Activated CD8-positive, alpha-beta T cell treated with anti-CD3 and anti-CD28 coated beads for 36 hours (primary cell): ENCODE measurements at places on chromosomes 5 and 9.

DNA sequence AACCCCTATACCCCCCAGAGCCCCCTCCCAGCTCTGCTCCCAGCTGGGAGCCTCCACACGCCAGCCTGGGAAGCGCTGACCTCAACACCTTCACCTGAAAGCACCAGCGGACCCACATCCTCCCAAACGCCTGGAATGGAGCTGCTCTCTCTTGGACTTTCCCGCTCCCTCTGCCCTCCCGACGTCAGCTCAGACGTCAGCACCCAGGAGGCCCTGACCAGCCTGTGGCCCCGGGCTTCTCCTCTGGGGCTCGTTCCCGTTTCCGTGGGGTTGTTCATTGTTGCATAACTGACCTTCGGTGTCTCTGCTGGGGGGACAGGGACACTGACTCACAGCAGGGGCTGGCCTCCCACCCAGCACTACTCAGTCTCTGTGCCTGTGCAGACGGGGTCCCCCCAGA is 35.0 kb upstream of the SLC6A3 start:
- DNase-seq = no peak

DNA sequence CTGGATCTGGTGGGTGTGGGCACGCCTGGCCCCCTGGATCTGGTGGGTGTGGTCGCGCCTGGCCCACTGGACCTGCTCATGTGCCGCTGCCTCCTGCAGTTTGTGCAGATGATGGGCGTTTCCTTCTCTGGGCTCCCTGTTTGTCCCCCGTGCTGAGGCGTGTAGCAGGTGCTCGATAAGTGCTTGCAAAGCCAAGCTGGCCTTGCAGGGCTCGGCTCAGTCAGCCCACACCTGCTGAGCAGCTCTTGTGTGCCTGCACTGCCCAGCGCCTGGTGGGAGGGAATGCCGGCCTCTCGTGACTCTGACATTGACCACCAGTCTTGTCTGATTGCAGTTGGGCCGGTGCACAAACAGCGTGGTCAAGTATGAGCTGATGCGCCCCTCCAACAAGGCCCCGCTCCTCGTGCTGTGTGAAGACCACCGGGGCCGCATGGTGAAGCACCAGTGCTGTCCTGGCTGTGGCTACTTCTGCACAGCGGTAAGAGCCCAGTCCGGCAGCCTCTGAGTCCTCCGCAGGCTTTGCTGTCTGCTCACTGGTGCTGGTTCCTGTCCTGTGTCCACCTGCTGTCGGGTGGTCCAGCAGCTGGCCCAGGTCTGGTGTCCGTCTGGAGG is 102.7 kb upstream of the CACNA1B start:
- no peak for DNase-seq

DNA sequence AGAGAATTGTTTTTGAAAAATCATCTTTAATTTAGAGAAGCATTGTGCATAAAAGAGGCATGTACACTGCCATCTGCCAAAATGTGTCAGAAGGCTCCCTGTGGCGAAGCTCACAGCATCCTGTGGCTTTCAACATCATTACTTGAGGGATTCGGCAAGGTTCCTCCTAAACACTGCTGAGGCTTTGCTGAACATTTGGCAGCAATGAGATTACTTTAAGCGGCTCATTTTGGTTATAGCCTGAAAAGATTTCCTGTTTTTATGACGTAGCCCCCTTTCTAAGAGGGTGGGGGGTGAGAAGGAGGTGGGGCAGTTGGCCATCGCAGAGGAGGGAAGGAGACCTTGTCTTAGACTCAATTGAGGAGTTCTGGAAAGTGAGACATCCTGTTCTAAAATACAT is 469.4 kb downstream of the RASEF start:
- no peak for DNase-seq

GRCh38 chr9:69865986-69866385 is 45.4 kb downstream of the CFAP95 start:
- DNase-seq = no peak

GRCh38 chr5:55603922-55604321 is 69.2 kb upstream of the PLPP1 start:
- DNase-seq = no peak

GRCh38 chr9:76023715-76024195 is 133.3 kb downstream of the PCSK5 start:
- DNase-seq = peak; percentile 68

DNA sequence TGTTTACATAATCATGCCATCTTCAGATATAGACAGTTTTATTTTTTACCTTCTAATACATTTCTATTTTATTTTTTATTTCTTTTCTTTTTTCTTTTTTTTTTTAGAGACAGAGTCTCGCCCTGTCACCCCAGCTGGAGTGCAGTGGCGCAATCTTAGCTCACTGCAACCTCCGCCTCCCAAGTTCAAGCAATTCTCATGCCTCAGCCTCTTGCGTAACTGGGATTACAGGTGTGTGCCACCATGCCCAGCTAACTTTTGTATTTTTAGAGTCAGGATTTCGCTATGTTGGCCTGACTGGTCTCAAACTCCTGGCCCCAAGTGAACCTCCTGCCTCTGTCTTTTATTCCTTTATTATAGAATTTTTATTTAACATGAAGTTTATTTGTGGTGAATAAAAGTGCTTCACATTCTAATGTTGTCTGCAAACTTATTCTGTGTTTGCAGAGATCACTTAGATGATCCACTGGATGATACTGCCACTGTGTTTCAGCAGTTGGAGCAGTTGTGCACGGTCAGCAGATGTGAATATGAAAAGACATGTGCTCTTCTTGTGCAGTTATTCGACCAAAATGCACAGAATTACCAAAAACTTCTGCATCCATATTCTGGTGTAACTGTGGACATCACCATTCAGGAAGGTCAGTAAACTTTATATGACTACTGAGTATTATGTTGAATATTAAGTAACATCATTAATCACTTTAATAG is 62.2 kb downstream of the RANBP17 start:
- no peak for DNase-seq

DNA sequence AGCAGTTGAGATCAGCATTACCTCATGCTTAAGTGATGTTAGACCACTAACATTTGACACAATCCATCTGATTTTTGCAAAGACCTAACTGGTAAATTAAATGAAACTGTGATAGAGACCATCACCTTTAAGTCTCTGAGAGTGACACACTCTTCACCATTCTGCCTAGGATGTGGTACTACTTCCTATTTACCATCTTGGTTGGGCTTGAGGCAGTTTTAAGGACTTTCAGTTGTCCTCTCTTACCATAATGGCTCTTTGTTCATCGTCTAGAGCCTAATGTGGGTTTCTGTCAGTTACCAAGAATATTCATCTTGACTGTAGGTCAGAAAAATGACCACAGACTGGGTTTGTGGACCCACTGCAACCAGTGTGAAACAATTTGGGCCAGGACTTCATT is 158.1 kb downstream of the CETN3 start:
- DNase-seq = no peak

GRCh38 chr5:68266457-68266856 is 50.9 kb downstream of the PIK3R1 start:
- no peak for DNase-seq

DNA sequence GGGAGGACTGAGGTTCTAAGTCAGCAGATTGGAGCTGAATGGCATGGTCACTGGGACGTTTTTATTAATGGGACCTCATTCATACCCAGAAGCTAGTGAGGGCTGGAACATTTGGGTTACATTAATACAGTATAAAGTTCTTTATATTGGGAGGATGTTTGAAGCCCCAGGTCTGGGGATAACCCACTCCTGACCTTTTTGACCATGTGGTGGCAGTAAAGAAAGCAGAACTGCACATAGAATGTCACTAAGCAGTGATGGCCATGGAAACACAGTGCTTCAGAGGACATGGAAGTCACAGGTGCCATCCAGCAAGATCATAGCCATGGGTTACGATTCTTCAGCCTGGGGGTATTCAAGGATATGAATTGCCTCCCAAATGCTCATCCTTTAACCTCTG is 176.0 kb downstream of the ATP10B start:
- DNase-seq = no peak

GRCh38 chr5:1497795-1498622 is 25.8 kb downstream of the LPCAT1 start:
- no peak for DNase-seq

- DNase-seq = no peak
These were observed 39.1 kb downstream of the COL23A1 start for GRCh38 chr5:178551059-178551458.

GRCh38 chr9:38419181-38419580 is 5.1 kb downstream of the IGFBPL1 start:
- DNase-seq = no peak

DNA sequence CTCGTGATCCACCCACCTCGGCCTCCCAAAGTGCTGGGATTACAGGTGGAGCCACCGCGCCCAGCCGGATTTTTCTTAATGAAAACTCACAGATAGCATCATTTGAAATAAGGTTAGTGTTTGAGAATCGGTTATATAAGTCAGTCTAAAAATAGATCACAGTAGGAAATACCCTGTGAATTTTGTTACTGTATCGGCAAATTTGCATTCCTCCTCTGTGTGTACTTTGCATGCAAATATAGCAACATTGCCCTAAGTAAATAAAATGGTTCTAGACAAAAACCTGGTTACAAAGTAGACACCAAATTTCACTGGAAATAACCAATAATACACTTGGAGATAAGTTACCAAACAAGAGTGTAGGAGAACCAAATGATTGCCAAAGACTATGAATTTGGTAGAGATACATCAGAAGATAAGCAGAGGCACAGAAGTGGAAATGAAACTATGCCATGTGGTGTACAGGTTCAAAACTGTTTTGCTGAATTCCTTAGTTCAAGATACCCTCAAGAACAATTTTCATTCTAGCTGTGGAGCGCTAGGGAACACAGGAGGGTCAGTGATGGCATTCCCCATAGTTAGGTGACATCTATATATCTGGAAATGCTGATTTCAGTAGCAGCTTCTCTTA is 58.1 kb downstream of the ICE1 start:
- no peak for DNase-seq

GRCh38 chr5:23084815-23085214 is 231.7 kb upstream of the CDH12 start:
- DNase-seq = no peak

- no peak for DNase-seq
These were observed 343 bp downstream of the LMX1B start for GRCh38 chr9:126614088-126614454.

DNA sequence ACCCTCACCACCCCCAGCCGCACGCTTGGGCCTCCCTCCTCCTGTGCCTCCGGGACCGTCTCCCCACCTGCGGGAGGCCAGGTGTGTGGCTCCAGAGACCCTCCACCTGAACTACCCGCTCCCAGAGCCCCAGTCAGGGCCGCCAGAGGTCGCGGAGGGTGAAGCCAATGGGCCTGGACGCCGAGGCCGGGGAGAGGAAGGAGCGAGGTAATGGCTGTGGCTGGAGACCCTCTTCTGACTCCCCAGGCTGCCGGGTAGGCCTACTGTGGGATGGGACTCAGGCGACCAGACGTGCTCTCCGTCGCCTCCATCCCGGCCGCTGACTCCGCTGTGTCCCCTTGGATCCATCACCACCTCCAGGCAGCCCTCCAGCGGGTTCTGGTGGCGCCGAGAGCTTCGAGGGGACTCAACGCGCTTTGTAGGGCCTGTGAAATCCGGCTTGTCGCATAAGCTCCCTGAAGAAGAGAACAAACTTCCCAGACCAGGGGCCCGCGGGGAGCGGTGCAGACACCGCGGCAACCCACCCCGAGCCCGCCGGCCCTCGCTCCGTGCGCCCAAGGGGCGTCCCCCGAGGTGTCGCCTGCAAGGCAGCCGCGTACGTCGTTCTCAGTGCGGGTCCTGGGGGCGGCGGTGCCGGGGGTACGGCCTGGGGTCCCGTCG is 12.6 kb downstream of the IRX2 start:
- no peak for DNase-seq

DNA sequence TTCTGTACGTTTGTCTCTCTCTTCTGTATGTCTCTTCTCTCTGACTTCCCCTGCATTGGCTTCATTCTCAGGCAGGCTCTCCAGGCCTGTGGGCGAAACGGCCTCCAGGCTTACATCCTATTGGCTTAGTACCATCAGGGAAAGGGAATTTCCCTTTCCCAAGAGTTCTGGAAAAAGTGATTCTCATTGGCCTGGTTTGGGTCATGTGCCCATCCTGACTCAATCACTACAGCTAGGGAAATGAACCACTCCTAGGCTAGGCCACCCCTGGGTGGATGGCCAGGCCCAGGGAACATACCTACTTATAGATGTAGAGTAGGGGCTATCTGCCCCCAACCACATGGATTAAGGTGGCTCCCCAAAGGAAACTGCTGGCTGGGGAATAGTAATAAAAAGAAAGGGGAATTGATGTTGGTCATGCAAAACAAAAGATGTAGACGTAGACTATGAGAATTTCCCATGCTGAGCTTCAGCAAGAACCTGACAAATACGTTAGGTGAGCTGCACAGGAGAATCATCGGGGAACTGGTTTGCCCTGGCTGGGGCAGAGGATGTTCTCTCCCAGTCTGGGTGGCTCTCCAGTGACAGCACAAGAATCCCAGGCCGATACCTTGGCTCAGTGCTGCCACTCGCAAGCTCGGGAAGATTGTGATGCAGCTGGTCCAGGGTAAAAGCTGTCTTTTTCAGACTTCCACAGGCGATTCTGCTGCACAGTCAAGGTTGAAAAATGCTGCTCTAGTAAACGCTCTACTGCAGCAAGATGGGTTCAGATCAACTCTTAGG is 3.7 kb upstream of the EGR1 start:
- DNase-seq = no peak

- DNase-seq = no peak
These were observed 1.9 kb upstream of the ANKRD18A start for GRCh38 chr9:38622288-38622674.

DNA sequence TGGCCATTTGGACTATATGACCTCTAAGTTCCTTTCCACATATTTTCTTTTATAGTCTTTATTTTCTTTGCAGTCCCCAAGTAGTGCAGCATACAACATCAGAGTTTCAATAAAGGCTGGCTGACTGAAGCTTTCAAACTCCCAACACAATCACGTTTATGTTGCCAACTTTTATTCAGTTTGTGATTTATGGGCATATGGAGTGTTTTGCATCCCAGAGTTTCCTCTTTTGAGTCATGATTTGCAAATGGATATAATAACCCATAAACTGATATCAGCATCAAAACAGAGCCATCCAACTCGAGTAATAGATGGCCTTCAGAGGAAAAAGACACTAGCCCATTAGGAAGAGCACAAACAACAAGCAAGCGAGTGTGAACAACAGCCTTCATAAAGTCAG is 414.0 kb downstream of the ELAVL2 start:
- no peak for DNase-seq

- DNase-seq = peak; percentile 72
These were observed 67.5 kb downstream of the MAMDC2 start for GRCh38 chr9:70111042-70111602.

DNA sequence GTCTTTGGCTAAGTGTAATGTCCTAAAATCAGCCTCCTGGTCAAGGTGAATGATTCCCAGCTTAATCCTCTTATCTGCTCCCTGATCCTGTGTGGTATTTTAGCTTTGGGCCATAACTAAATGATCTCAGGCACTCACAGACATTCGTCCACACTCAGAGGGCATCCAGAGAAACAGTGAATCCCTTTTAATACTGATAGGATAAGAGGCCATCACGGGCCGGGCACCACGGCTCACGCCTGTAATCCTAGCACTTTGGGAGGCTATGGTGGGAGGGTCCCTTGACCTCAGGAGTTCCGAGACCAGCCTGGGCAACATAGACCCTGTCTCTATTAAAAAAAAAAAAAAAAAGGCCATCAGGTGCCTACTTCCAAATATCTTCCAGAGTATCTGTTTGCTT is 6.3 kb downstream of the PDCL start:
- no peak for DNase-seq
